ENCODE measurements at places on chromosomes 5 and 9.

- no peak for DNase-seq
Observed at GRCh38 chr5:179759581-179760551, 27.2 kb downstream of the MAML1 start.

DNA sequence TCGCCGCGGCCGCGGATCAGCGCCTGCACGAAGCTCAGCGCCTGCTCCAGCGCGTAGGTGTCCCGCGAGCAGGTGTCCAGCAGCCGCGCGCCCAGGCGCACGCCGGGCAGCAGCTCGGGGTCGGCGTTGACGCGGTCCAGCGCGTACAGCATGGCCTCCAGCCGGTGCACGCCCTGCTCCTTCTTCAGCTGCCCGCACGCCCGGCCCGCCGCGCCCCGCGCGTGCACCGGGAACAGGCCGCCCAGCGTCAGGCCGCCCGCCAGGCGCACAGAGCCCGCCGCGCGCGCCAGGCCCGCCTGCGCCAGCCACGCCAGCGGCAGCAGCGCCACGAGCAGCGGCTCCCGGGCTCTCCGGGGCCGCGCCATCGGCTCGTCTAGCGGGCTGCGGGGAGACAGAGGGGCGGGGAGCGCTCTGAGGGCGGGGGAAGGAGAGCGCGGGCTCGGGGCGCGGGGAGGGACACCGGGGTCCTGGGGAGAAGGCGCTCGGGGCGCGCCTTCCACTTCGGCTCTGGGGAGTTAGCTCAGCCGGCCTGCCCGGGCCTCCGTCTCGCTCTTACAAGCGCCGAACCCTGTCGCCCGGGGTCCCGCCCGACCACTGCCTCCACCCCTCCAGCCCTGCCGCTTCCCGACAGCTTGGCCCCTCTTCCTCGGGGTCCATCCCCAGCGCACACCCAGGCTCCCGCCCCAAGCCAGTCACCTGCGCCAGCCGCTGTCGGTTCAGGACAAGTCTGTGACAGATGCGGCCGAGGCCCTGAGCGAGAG lies at the start of gene GRM6:
Gene GRM6, minus strand, starts transcription at position 741 of the 761 bp plus-strand sequence. Its CDS starts 376 bp downstream, at position 365.
- DNase-seq, result no peak

GRCh38 chr5:111511831-111512374 lies 432 bp downstream of the STARD4 start:
- DNase-seq, result no peak

DNA sequence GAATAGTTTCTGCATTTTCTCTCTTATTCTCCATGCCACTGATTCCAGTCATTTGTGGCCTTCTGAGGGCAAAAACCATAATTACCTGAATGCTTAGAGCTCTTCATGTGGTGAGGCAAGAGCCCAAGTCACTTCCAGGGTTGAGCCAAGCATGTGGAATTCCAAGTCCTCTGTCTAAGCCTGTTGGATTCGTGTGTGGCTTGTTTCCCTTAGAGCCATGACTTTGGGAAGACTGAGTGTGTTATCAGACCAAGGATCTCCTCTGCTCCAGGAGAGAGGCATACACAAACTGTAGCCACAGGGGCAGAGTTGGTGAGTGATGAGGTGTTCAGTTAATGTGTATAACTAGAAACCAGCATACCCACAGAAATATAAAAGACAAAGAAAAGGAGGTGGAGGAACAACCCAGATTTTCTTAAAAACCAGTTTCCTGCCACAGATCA lies 27.1 kb downstream of the SLC22A5 start:
- no peak for DNase-seq

- no peak for DNase-seq
Observed at GRCh38 chr5:15983392-15983791, 196.2 kb downstream of the MARCHF11 start.

GRCh38 chr5:88722546-88723073 lies 160.4 kb downstream of the MEF2C start:
- no peak for DNase-seq

All from stimulated activated naive CD4-positive, alpha-beta T cell treated with Interleukin-2 at 50 U/mL for 16 hours (primary cell).